ENCODE measurements at places on chromosomes 3 and 15. TPM values are rescaled to one million over a fixed set of nuclear protein-coding genes. Genes with fewer than 3 reads are reported as not detected.

DNA sequence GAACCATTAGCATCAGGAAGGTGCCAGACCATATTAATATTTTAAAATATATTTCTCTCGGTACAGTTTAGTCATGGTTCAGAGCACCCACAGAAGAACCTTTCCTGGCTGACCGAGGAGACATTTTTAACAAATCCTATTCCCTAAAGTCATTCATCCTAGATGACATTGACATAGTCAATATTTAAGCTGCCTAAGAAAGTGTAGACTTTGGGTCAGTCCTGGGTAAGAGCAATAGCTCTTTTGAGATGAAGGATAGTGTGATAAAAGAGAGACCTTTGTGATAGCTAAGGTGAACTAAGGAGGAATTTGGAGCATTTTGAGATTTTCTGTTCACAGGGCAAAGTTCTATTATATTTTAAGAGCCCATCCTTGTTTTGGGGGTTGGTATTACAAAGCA lies 47.5 kb downstream of the ZNF609 start:
- peak overlapping the region; percentile 48 for H3K27ac ChIP-seq
- H3K27me3 ChIP-seq, result no peaks in the 10 kb centered on the region
- no peaks in the 10 kb centered on the region for H3K36me3 ChIP-seq

DNA sequence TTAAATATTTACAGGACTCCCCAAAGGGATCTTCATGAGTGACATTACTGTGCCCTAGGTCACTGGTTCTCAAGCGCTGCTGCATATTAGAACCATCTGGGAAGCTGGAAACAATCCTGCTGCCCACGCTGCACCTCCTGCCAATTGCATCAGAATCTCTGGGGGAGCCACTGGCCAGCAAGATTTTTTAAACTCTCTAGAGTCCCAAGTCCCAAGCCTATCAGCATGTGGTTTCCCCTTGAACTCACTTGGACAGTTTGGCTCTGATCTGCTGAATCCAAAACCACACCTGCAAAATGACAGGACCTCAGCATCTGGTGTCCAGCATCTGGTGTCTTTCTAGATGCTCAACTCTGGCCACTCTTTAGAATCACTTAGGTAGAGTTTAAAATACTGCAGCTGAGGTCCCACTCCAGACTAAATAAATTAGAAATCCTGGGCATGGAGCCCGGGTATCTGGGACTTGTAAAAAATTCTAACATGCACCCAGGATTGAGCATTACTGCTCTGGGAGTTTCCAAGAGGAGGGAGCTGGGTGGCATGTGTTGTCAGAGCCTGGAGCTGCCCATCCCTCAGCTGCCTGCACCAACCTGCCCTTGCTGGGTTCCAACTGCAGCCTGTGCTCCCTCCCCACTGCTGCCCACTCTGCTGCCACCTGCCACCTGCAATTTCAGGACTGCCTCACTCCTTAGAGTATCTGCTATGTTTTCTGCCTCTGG lies 311.3 kb downstream of the SLC9A9 start:
- peaks cover 5% of the 10 kb centered on the region for H3K4me1 ChIP-seq
- H3K27ac ChIP-seq, result no peak overlapping the region
- DNase-seq, result no peak
- no peaks in the 10 kb centered on the region for H3K36me3 ChIP-seq
- H3K4me3 ChIP-seq, result no peak overlapping the region

- no peak overlapping the region for H3K4me3 ChIP-seq
- no peak for DNase-seq
- no peak overlapping the region for H3K27ac ChIP-seq
- no peaks in the 10 kb centered on the region for H3K4me1 ChIP-seq
- no peaks in the 10 kb centered on the region for H3K36me3 ChIP-seq
These were observed 29.3 kb downstream of the RIOX2 start for GRCh38 chr3:97942801-97943546.

CCDC9B gene
- 22.2 TPM for total RNA-seq

ZNF385D gene
- 2.6 TPM for total RNA-seq

ADAMTS9 gene
- 38.5 TPM for total RNA-seq

MASP1 gene
- 5.6 TPM for total RNA-seq
